ENCODE measurements at places on chromosomes 12 and 14.

DNA sequence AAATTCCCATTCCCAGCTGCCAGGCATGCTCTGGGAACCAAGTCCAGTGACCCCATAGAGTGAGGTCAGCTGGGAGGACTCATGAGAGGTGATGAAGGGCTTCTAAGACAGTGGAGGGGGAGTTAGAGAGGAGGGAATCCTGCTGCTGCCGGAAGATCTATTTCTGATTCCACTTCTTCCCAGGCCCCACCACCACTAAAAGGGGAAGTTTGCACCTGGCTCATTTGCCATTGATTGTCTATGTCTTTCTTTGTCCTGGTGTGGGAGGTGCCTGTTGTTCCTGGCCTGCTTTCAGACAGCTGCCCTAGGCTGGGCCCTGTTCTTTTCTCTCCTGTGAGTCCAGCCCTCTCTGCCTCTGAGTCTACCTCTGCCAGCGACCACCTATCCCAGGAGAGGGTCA, 3.0 kb upstream of the KRT6A start:
- DNase-seq = no peak

DNA sequence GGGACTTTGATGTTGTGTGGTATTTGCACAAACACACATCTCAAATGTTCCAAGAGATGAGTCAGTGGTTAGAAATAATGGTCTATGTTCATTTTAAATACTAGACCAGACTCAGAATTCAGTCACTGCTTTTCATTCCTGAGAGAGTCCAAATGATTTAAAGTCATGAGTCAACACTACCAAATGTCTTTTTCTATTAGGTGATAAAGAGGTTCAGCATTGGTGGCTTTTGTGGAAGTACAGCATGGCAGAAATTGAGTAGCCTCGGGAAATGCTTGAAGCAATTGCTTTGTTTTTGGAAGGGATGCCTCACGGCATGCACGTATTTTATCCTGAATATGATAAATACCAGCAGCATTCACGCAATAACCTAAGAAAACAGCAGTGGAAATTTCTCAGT, 115.7 kb downstream of the DIO2 start:
- no peak for DNase-seq

DNA sequence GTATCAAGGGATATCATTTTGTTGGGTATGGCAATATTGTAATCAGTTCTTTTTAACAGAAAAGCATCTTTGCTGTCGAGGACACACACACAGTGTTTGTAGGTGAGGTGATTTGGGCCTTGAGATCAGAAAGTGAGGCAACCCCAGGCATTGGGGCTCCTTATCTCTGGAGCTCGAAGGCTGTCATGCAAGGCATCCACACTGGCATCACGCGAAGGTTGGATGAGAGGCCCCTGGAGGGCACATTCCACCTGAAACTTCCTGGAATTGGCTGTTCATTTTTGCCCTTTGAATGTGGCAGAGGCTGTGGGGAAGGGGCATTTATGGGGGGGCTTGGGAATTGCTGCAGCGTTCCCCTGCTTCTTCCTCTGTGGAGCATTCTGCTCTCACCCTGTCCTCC, 45.5 kb downstream of the IL31 start:
- no peak for DNase-seq

DNA sequence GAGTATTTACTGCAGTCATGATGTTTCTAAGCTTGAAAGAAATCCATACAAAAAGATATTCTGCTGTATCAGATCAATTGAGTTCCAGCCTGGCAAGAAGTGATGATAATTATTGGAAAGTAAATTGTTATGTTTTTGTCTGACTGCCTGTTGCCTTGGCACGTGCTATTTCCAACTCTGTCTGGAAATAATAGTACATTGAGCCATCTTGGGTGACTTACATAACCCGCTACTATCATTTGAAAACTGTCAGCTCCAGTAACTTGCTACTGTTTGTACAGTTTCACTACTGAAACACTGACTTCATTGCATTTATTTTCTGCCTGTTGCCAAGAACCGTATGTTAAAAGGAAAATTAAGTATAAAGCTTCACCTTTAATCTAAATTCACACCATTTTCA, 318.6 kb downstream of the ITPR2 start:
- no peak for DNase-seq

DNA sequence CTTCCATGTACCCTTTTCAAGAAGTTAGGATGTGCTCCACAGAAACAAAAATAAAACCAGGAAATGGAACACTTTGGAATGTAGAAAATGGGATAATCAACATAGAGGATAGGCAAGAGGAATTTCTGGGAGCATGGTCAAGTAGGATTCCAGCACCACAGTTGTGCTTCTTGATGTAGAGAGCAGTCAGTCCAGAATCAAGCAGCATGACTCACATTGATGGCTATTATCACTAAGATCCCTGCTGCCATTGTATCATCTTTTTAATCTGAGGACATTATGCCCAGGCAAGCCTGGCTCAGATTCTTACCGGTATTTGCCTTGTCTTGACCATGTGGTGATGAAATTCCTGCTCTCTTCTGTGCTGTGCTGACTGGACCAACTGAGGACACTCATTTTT, 5.7 kb downstream of the ETFRF1 start:
- DNase-seq = no peak

- no peak for DNase-seq
Observed at GRCh38 chr12:28057856-28058615, 85.5 kb upstream of the PTHLH start.

GRCh38 chr12:101216810-101217209, 6.8 kb upstream of the SLC5A8 start:
- DNase-seq = no peak

GRCh38 chr14:85442996-85443395, 86.9 kb upstream of the FLRT2 start:
- no peak for DNase-seq

DNA sequence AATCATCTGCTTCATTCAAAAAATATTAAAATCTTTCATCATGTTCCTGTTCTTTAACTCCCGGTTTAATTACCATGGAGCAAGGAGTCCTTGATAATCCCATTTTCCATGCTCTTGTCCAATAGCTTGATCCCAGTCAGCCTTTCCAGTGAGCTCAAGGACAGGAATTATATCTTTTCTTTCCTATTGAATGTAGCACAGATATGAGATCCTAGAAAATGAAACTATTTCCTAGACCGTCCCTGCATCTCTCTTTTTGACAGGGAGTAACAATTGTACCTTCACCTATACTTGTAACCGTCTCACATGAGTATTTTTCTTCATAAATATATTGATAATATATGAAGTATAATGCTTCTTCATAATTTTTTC, 35.6 kb downstream of the PIK3C2G start:
- no peak for DNase-seq

DNA sequence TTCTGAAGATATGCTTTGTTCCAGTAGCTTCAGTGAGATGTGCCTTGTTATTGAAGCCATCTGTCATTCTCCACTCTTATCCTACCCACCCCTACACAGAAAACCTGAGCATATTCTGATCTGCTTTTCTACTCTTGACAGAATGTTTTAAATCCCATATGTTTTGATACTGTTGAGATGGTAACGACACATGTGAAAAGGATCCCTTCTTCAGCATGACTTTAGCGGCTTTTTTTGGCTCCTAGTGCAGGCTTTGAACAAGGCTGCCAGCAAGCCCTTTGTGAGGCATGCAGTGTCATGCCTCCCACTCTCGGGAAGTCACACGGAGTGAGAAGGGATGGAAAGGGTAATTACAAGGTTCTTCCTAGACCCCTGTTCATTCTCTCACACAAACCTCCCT, 228.8 kb upstream of the RGS6 start:
- no peak for DNase-seq

Data from stimulated activated naive CD4-positive, alpha-beta T cell treated with Interleukin-2 at 50 U/mL for 16 hours (primary cell).